NCI-H526 (cell line): ENCODE measurements at places on chromosomes 4 and X.

GRCh38 chr4:63841266-63841665 is 568.0 kb downstream of the TECRL start:
- DNase-seq: no peak

DNA sequence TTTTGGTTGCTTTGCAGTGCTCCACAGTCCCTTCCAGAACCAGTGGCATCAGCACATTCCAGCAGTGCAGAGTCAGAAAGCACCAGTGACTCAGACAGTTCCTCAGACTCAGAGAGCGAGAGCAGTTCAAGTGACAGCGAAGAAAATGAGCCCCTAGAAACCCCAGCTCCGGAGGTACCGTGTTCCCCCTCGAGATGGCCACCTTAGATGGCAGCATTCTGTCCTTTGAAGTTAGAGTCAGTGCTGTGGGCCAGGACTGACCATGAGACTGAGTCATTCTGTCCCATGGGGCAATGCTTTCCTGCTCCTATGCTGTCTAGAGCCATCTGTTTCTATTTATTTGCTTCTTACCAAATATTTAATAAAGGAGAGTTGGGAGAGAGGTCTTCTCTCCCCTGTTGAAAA is 112.3 kb downstream of the KLHL8 start:
- DNase-seq: no peak

DNA sequence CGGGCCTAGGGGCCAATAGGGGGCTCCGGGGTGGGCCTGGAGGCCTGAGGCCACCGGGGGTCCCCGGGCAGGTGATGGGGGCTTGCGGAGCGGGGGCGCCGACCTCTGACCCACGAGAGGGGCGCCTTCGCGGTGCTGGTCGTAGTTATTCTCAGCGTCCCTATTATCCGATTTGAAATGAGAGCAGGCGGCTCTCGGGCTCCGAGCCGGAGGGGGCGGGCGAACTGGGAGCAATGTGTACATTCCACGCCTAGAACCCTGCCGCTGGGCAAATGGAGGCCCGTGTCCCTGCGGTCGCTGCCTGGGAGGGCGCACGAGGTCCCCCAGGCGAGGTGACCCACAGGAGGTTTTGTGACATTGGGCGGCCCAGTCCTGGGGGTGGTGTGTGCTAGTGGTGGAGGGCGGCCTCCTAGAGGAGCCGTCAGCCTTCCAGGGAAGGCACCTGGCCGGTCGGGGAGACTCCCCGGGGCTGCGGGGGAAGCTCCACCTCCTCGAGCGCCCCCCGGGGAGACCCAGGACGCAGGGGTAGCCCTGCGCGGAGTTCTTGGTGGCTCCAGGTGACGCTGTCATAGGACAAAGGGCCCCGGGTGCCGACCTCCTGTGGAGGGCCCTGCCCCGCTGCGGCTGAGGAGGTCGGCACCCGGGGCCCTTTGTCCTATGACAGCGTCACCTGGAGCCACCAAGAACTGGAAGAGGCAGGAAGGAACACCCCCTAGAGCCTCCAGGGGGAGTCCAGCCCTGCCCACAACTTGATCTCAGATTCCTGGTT is 102.6 kb upstream of the PRKX start:
- DNase-seq: peak; percentile 13

GRCh38 chrX:2714551-2714950 is 23.5 kb downstream of the CD99 start:
- DNase-seq: no peak

DNA sequence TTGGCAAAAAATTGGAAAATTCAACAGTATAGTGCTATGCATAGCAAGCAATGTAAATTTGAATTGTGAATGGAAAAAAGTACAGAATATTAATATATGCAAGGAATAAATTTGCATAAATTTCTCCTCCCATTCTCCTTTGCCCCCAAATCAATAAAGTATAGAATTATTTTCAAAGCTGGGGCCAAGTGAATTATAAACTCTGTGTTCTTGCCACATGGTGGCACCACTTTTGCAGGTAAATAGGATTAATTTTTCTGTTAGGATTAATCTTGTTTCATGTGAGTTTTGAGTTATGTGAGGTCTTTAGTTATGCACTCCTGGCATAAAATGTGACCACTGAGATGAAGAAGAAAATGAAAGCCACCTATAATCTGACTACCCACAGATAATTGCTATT is 19.9 kb downstream of the COPS4 start:
- peak; percentile 5 for DNase-seq

DNA sequence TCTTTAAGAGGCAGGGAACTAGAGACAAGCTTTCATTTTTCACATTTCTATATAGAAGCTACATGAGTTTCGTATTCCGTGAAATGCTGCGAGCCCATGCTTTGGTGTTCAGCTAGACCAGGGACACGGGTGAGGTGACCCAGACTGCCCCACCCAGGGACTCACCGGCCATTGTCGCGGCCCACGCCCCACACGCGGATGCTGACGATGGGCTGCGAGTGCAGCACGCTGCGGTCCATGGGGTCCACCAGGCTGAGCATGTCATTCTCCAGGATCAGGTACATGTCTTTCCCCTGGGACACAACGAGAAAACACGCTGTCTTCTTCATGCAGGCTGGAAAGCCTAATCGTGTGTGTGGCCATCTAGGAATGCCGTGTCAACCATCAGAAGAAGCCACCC is 140.4 kb downstream of the NSUN7 start:
- DNase-seq: no peak

DNA sequence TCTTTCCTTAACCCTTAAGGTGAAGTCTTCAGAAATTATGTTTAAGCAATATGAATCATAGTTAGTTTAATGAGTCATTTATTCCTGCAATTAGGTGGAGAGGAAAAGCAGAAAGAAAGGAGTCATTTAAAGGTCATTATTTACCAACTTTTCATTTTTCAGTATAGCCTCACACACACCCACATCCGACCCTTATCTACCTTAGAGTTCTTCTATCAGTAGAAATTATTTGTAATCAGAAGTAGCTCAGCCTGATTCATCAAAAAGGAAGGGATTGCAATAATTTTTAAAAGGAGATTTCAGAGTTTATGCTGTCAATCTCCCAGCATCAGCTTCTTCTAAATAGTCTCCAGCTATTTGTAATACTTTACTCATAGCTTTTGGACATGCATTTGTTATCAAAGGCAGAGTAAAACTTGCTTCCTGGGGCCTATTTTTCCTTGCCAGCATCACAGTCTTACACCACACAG is 5.9 kb downstream of the ANXA10 start:
- no peak for DNase-seq

- no peak for DNase-seq
Measured at GRCh38 chr4:53346920-53347852, 18.7 kb downstream of the SCFD2 start.

GRCh38 chr4:78688366-78688765 is 87.8 kb upstream of the BMP2K start:
- DNase-seq: no peak

DNA sequence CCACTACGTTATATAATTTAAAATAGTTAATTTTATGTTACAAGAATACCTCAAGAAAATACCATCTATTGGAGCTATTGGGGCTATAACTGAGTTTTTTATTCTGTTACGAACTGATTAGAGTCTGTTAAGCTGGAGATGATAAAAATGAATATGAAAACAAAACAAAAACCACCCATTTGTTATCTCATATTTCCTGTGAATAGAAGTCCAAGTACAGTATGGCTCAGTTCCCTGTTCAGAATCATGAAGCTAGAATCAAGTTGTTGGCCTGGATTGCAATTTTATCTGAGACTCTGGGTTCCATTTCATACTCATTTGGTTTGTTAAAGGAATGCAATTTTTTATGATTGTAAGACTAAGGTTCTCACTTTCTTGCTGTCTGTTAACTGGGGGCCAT is 319.1 kb upstream of the PCDH18 start:
- DNase-seq: no peak

DNA sequence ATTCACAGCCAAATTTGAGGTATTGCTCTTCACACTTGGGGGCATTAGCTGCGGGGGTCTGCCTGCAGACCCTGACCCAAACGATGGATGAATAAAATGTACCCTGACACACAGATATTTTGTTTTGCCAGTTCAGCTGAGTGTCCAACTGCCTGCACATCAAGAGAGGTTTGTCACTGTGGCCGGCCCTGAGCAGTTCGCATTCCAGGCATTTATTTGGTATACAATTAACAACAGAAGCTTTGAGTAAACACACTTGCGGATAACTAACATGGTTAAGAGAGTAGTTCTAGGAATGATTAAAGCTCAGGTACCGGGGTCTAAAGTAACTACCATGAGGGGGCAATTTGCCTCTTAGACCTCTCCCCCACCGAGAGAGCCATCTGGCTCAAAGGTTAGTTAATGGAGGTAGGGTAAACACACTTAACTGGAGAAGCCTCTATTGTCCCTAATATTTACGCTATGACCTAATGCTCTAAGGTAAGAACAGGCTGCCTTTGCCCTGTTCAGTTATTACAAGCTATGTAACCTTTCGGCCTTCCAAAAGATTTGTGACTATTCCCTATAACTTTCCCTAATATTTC is 162.0 kb downstream of the SNCA start:
- DNase-seq: no peak

DNA sequence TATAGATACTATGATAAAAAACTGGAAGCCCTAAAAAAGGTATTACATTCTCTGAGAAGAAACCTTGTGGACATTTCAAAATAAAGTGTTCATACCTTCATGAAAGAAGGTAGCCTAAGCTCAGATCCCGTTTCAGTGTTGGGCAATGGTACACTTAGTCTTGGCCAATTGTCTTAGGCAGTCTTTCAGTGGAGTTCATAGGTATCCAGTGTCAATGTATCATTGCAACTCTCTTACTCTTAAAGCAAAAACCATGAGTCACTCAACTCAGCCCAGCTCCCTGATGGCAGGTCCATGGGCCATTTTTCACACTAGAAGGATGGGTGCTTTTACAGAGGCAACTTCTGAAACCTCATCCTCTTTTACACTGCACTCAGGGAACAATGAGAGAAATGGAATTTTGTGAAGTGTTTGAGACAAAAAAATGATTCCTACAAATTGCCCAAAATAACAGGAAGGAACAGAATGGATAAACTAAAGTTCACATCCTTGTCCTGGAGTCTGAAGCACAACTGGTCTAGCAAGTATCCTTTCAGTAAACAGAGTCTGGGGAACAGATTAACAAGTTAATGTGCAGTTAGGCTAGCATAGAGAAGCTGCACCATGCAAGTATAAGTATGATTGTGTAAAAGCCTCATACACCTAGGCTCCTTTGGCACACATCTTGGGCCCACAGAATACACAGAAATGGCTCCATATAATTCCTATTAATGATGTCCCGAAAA is 7.0 kb upstream of the ZNF827 start:
- DNase-seq: no peak

DNA sequence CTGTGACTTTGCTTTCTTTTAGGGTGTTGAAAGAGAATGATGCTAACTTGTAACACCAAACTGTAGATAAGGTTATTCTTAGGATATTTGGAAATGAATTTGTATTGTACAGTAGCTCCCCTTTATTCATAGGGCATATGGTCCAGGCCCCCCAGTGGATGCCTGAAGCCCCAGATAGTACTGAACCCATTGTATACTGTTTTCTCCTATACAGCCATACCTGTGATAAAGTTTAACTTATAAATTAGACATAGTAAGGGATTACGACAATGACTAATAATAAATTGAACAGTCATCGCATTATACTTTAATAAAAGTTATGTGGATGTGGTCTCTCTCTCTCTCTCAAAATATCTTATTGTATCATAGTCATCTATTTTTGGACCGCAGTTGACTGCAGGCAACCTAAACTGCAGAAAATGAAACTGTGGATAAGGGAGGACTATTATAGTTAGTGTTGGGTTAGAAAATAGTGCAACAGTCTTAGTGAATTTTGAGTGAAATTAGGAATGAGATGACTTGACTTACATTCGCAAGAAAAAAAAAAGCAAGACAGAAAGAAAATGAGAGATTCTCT is 105.1 kb downstream of the CLDN22 start:
- no peak for DNase-seq

GRCh38 chr4:107129076-107129475 is 93.0 kb upstream of the DKK2 start:
- DNase-seq: no peak

- DNase-seq: no peak
Measured at GRCh38 chr4:165118256-165118909, 5.7 kb upstream of the TMEM192 start.

GRCh38 chrX:23575281-23575680 is 92.0 kb upstream of the PRDX4 start:
- no peak for DNase-seq

DNA sequence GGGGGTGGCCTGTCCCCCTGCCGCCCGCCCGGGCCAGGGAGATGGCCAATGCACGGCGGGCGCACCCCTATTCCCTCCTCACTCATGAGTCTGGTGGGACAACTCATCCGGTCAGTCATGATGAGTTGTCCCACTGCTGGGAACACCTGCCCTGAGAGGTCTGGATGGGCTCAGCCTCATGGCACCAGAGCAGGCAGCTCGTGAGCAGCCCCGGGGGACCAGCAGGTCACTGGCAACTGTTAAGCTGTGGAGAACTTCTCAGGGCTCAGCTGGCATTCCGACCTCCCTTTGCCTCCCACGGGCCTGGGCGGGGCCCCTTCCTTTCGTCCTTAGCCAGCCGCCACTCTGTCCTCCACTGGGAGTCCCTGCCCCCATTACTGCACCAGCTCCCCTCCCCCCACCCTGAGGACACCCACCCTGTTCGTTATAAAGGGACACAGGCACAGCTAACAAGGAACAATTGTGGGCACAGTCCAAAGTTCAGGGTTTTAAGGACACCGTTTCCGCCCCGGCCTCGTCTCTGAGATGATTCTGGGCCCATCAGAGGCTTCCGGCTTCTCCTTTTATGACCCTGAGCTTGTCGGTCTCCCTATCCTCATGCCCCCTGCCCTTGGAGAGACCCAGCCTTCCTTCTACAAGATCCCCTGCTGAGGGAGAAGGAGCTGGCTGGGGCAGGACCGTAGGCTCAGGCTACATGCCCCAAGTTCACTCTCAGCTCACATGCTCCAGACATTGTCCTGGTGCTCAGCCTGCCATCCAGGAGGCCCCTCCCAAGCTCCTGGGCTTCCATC is 14.6 kb upstream of the KIAA0232 start:
- peak; percentile 28 for DNase-seq

- no peak for DNase-seq
Measured at GRCh38 chr4:38080061-38080974, 120.1 kb downstream of the PTTG2 start.

- no peak for DNase-seq
Measured at GRCh38 chr4:154081391-154081790, 292.5 kb upstream of the SFRP2 start.

- DNase-seq: no peak
Measured at GRCh38 chr4:61583696-61584095, 383.6 kb downstream of the ADGRL3 start.

DNA sequence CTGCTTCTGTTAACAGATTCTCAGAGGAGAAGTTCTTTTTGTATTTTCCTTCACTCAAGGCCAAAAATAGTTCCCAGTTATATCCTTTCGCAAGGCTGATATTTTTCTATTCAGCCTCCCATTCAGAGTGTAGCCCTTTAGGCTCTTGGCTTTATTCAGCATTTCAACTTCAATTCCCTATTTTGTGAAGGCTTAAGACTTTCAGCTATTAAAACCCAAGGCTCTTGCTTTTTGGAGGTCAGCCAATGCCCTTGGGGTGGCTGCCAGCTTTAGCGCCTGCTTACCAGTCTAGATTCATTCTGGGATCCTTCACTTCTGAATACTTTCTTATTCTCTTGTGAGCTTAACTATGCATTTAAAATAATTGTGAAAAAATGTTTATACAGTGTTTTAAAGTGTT is 57.3 kb upstream of the ADGRA3 start:
- DNase-seq: no peak
